Cerebellum (tissue), 4 donors: ENCODE measurements at places on chromosomes 7 and 10.

- DNase-seq = no peak
Observed at GRCh38 chr10:74518061-74518460, 308.3 kb upstream of the KAT6B start.

DNA sequence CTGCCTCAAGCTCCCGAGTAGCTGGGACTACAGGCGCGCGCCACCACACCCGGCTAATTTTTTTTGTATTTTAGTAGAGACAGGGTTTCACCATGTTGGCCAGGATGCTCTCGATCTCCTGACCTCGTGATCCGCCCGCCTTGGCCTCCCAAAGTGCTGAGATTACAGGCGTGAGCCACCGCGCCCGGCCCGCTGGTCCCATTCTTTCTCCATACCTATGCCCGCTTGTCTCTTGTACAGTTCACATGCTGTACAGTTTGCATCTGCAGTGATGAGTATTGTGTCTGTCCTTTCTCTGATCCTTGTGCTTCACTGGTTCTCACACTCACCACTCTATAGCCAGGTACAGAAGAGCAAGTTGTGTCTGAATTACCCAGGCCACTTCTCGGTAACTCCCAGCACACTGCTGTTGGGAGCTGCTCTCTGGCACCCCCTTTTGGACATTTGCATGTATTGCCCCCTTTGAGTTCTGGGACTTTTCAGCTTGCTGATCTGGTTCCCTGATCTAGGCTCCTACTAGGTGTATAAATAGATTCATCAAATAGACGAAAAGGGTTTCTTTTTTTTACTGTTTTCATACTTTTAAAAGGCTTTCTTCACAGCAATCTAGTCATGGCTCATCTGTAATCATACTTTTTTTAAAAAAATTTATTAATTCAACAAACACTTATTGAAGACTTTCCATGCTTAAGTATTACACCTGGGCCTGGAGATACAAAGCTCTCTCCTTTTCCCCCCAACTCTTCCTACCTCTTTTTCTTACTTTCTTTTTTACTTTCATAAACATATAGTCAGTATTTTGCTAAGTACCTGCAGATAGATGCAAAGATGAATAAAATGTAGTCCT is 53.5 kb downstream of the AOAH start:
- peak; percentile 51 for DNase-seq

GRCh38 chr7:129008645-129009414 is 46.1 kb downstream of the TNPO3 start:
- no peak for DNase-seq

DNA sequence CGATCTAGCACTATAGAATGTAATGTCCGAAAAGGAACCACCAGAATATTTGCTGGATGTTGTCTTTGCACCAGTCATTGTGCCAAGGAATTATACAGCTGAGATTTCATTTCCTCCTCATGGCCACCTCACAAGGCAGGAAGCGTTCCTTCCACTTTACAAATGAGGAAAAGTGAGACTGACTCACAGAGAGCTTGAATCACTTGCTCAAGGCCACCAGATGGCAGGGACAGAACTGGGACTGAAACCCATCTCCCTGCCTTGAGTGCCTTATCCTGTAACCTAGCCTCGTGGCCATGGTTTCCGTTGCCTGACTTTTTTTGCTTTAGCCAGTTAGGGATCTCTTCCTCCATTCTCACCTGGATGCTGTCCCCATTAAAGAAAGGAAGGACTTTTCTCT is 44.7 kb upstream of the PDZD8 start:
- DNase-seq = no peak

DNA sequence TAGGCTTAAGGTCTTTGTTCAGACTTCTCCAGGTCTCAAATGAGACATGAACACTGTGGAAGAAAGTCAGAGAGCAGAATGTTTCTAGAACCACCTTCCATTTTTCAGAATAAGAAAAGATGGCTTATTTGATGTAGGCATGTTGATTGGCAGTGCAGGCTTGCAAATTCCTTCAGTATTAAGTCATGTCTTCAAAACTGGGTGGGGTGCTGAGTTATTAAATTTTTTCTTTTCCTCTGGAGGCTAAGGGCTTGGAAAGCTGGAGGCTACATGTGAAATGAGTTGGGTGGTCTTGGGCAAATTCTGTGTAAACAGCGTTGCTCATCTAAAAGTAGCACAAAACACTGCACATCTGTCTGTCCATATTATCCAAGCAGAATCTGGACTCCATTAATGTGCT is 62.8 kb downstream of the PRTFDC1 start:
- no peak for DNase-seq

- DNase-seq = no peak
Observed at GRCh38 chr7:103076764-103077163, 1.8 kb downstream of the ARMC10 start.

GRCh38 chr7:27031289-27032172 is 64.3 kb downstream of the HOXA1 start:
- no peak for DNase-seq

DNA sequence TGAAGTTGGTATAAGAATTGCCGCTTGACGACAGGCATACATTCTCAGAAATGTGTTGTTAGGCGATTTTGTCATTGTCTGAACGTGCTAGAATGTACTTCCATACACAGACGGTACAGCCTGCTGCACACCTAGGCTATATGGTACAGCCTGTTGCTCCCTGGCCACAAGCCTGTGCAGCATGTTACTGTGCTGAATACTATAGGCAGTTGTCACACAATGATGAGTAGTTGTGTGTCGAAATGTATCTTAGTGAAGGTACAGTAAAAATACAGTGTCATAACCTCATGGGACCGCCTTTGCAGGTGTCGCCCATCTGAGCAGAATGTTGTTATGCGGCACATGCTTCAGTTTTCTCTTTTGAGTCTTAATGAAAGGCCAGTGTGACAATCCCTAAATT is 66.5 kb downstream of the SHH start:
- DNase-seq = no peak

DNA sequence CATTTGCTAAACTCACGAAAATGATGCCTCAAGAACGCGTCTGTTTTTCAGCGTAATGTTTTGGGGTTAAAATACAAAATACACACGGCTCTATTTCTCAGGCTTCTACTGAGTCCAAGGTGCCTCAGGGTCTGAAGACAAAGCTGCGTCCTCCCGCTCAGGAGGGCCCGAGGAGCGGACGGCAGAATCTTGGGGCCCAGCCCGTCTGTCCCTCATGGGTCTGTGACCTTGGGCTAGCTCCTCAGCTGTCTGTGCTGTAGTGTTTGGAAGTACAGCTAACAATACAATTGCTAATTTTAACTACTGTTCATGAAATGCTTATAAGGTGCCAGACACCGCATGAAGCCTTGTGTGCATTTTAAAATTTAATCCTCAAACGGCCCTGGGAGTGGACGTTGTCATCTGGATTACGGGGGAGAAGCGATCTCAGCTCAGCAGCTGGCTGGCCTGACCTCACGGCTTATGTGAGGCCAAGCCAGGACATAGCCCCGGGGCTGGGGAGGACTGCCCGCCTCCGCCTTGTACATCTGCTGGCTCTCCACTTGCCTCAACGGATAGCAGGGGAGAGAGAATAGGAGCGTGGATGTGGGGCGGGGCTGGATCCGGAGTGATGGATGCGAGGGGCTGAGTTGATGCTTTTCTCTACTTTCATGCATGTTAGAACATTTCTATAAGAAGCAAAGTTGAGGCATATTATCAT is 357.4 kb downstream of the GLRX3 start:
- DNase-seq = no peak

DNA sequence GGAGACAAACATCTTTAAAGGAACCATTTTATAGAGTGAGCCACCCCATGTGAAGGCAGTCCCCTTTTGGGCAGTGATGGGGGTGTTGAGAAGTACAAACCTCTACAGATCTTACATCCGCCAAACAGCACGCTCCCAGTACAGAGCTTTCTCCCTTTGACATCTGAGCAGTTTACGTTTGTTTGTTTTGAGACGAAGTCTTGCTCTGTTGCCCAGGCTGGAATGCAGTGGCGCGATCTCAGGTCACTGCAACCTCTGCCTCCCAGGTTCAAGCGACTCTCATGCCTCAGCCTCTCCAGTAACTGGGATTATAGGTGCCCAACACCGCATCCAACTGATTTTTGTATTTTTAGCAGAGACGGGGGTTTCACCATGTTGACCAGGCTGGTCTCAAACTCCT is 128.9 kb downstream of the CCDC3 start:
- DNase-seq = no peak

- no peak for DNase-seq
Observed at GRCh38 chr7:33410266-33410665, 280.9 kb downstream of the BBS9 start.

DNA sequence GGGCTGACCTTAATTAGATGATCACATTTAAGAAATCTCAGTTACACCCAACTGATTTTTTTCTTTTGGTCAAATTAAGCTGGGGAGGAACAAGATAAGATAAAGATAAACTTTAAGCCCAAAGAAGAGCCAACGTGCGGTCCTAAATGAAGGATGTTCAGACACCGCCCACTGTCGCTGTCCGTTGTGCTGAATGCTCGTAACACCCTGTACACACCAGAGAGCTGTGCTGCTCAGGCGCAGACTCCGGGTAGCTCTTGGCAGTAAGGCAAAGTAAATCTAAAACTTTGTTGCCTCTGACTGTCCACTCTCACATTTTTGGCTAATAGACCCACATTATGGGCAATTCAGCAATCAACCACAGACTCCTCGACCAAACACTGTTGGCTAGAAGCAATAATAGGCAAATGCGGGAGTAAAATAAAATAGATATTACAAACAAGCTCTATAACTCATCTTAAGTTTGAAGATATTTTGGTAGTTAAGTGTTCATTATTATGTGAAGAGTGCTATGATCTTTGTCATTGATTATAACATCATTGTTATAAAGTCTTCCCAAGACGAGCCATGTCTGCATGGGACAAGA is 57.1 kb downstream of the PLPP4 start:
- DNase-seq = no peak

DNA sequence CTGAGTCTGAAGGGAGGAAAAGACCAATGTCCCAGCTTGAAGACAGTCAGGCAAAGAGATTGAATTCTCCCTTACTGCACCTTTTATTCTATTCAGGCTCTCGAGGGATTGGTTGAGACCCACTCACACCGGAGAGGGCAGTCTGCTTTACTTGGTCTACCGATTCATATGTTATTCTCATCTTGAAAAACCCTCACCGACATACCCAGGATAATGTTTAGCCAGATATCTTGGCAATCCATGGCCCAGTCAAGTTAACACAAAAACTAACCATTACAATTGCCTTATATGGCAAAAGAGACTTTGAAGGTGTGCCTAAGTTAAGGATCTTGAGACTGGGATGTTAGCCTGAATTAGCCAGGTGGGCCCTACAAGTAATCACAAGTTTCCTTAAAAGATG is 53.8 kb upstream of the BET1 start:
- DNase-seq = no peak

DNA sequence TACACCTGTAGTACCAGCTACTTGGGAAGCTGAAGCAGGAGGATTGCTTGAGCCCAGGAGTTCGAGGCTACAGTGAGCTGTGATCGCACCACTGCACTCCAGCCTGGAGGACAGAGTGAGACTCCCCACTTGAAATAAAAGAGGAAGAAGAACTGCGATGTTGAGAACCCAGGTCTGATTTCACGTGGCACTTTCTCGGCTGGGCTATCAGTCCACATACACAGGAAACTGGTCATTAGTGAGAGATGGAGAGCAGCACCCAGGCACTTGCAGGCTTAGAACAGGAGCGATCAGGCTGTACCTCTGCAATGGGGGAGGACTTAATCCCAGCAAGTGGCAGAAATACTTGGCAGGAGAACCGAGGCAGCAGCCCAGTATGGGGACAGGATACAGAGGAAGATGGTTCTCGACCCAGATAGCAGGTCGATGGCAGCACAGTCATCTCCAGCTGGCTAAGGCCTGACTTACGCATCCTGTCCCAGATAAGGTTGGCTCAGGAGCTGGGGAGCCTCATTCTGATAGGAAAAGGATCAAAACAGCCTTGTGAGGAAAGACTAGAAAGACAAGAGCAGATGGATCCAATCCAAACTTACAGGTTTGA is 487.7 kb upstream of the AUTS2 start:
- DNase-seq = peak; percentile 60

GRCh38 chr7:64101943-64102655 is 56.9 kb downstream of the ZNF727 start:
- DNase-seq = no peak

- no peak for DNase-seq
Observed at GRCh38 chr7:71970725-71971124, 441.4 kb downstream of the CALN1 start.

DNA sequence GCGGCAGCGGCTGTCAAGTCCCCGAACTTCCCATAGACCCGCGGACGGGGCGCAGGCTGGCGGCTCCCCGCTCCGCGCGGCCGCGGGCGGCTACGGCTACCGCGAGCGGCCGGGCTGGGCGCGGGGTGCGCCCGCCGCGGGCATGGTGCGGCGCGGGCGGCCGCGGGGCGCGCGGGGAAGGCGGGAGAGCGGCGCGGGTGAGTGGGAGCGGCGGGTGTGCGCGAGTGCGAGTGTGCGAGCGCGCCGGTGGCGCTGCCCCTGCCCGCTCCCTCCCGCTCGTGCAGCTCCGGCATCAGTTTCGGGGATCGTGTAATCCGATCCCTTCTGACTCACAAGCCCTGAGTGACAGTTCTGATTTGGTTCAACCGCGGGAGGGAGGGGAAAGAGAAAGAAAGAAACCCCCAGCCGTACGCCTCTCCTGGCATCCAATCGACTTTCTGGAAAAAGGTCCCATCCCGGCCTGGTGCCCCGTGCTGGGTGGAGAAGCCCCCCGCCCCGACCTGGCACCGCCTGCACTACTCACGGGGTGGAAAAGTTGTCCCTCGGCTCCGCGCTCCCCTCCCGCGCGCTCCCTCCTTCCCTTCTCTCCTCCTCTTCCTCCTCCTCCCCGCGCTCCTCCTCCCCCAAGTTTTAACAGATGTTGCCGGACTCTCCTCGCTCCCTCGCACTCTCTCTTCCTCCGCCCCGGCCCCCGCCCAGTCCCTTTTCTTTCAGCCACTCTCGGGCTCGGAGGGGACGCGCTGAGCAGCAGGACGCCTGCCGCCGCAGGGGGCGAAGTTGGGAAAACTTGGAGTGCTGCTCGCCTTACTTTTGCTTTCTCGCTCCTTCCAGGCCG is at the start of gene GLI3:
Gene GLI3, minus strand, starts transcription at position 234 of the 835 bp plus-strand sequence. CDS start 13,956 bp downstream, outside the sequence.
- DNase-seq = peak; percentile 20

- no peak for DNase-seq
Observed at GRCh38 chr7:42023262-42023661, 213.7 kb downstream of the GLI3 start.

GRCh38 chr7:100968031-100968430 is 1.3 kb upstream of the MUC12 start:
- DNase-seq = no peak

GRCh38 chr10:108975459-108976058 is 947.8 kb downstream of the XPNPEP1 start:
- DNase-seq = no peak

- no peak for DNase-seq
Observed at GRCh38 chr10:132353456-132354355, 21.7 kb downstream of the LRRC27 start.
